Fibroblast of upper back skin (primary cell): ENCODE measurements at places on chromosomes 5 and 9.

GRCh38 chr5:151632524-151632923, 41.4 kb upstream of the FAT2 start:
- no peak for DNase-seq

- DNase-seq = peak; percentile 61
Observed at GRCh38 chr5:146426853-146427618, 20.1 kb upstream of the TCERG1 start.

DNA sequence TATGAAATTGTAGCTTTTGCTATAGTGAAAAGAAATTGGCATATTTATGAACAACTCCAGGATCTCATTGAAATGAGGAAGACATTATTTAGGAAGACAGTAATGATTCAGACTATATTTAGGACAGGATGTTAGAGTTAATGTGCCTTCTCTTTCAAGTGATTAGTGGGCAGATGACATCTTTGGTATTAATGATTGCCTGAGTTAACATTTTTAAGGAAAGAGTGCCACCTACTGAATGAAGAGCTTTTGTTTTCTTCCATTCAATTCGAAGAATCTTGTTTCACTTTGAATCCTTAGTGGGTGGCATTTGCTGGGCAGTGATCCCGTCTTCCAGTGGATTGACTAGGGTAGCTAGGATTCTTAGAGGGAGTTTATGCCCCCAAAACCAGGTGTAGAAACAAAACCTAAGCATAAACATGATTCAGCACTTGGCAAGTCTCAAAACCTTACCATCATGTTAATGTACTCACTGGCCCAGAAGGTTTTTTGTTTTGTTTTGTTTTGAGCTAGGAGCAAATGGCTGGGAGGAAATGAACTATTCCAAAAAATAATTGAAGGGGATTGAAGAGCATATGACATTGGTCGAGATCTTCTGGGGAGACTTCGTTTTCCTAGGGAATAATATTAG, 23.2 kb downstream of the MAP3K1 start:
- peak; percentile 81 for DNase-seq

DNA sequence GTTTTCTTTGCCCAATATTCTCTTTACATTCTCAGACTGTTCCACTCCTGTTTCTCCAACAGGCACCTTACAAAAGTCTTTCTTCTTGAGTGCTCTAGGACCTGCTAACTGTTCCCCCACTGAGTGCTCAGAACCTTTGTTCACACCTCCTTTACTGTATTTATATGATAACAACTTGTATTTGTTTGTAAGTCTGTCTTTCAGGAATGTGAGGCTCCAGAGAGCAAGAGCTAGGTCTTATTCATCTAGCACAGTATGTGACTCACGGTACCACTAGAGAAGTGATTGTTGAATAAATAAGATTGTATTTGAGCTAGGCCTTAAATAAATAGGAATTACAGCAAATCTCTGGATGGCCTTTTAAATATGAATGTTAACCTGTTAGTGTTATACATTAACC, 42.5 kb upstream of the MYOT start:
- DNase-seq = no peak

DNA sequence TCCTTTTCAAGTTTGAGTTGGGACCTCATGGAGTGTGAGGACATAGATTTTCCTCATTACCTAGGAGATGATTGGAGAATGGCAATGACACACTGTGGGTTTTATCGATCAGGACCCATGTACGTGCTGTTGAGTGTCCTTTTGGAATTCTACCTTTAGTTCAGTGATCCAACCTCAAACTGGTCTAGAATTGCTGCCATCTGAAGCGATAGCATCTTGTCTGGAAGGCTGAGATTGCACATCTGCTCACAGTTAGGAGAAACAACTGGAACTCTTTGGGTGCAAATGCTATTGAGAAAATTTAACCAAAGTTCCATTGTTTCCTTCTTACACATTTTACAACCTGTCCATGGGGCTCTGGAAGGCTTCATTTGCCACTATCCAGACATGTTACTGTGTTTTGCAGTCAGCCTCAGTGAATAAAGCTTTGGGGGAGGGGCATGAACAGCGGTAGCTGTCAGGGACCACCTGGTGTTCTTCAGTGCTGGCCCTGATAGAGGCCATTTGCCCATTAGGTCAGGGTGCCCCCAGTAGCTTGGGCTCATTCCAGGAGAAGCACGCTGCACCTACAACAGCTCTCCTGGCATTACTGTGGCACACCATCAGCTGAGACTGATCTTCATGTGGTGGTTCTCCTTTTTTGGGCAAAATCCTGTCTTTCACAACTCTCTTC, 123.1 kb downstream of the PDE8B start:
- no peak for DNase-seq

DNA sequence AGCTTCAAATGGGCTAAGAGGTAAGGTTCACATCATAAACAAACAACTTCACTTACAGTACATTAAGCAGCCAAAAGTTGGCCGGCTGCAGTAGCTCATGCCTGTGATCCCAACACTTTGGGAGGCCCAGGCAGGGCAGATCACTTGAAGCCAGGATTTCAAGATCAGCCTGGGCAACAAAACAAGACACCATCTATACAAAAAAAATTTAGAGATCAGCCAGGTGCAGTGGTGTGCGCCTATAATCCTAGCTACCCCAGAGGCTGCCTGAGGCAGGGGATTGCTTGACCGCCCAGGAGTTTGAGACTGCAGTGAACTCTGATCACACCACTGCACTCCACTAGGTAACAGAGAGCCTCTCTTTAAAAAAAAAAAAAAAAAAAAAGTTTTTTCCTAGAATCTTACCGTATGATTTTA, 16.9 kb downstream of the UBTD2 start:
- no peak for DNase-seq

- DNase-seq = no peak
Observed at GRCh38 chr5:104652271-104652861, 1089.8 kb upstream of the NUDT12 start.

DNA sequence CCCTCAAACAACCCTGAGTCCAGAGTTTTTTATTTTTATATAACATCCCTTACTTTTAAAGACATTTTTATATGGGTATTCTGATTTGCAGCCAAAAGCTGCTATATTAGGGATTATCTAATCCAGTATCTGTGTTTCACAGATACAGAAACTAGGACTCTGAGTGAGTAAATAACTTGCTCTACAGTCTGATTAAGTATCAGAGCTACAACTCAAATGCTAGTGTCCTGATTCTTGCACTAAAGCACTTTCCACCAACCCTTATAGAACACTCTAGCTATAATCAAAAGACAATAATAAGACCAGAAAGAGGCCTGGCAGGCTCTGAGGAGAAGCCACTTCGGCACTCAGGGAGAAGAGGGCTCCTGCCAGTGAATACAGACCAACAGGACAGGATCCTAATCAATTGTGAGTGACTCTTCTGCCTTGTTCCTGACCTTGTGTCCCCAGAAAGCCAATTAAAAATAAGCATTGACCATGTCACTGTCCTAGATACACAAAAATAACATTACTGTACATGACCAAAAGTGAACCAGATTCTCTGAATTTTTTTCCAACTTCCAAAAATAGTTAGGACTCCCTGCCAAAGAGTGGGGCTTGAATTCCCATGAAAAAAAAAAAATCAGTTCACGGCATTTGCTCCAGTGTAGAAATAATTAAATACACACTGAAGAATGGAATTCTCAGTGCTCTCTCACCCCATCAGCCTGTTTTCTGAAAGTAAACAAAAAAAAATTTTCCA, 63.6 kb upstream of the MAP3K1 start:
- peak; percentile 2 for DNase-seq

DNA sequence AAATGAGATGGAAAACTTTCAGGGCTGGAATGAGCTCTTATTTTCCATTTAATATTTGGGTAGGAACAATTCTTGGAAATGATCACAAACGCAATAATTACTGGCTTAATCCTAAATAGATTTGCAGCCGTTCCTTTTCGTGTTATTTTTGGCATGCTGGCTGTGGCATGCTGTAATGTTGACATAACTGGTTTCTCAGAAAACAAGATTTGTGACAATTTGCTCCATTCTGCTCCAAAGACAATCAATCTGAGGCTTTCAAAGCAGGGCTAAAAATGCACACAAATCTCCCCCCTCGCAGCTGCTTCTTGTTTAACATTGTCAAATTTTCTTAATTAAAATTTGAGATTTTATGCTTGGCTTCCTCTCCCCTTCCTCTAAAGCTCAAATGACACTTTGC, 151.2 kb downstream of the TTC39B start:
- DNase-seq = no peak

GRCh38 chr5:94618029-94618492, 343 bp downstream of the KIAA0825 start:
- peak; percentile 63 for DNase-seq

DNA sequence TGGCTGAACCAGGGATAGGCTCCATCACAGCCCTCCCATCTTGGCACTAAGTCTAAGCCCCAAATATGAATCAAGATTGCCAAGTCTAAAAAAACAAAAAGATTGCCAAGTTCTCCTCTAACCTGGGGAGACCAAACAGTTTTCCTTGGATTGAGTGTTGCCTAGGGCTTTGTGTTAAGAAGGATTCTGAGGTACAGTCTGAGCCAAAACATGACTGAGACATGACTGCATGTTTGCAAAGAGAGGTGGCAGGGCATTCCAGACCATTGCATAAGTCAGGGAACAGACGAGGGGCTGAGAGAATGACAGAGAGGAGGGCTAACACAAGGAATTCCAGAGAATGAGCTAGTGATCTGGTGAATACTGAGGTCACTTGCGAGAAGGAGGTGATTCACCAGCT, 11.4 kb downstream of the LAMC3 start:
- peak; percentile 70 for DNase-seq

GRCh38 chr5:139494832-139495231, 12.3 kb upstream of the STING1 start:
- DNase-seq = peak; percentile 86

- DNase-seq = no peak
Observed at GRCh38 chr5:134143944-134144941, 29.8 kb downstream of the TCF7 start.

- no peak for DNase-seq
Observed at GRCh38 chr5:175897285-175897684, 25.9 kb downstream of the CPLX2 start.

- no peak for DNase-seq
Observed at GRCh38 chr5:54526604-54527288, 9.2 kb downstream of the SNX18 start.

GRCh38 chr5:103541114-103541513, 21.5 kb downstream of the NUDT12 start:
- DNase-seq = no peak

- DNase-seq = no peak
Observed at GRCh38 chr9:120668399-120668798, 45.9 kb downstream of the MEGF9 start.

GRCh38 chr5:9557696-9558095, 11.8 kb upstream of the SEMA5A start:
- DNase-seq = peak; percentile 76

DNA sequence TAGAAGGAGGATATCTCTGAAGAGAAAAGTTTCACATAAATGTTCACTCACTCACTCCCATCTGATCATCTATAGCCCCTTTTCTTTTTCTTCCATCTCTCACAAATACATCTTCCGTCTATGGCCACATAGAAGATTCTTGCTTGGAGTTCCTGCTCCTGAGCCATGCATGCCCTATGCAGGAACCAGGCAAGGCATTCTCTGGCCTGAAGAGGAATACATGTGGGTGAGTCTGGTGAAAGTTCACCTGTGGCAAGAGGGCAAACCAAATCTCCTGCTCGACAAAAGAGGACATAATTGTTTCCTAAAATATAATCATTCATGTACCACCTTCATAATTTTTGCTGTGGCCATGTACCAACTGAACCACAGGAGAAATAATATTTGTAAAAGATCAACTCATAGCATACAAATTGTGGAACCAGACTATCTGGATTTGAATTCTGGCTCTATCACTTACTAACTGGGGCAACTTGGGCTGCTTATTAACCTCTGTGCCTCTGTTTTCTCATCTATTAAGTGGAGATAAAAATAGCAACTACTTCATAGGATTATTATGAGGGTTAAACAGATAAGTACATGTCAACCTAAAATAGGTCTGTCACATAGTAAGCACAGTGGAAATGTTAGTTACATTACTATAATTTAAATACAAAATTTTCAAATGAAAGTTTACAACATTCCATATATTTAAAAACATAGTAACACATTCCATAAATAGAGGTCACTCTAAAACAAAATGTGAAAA, 121.2 kb upstream of the NFIB start:
- no peak for DNase-seq
